ENCODE measurements at places on chromosomes 3 and 15.
A peak's percentile ranks its signal among the peaks of the same experiment; 100 is the strongest.

DNA sequence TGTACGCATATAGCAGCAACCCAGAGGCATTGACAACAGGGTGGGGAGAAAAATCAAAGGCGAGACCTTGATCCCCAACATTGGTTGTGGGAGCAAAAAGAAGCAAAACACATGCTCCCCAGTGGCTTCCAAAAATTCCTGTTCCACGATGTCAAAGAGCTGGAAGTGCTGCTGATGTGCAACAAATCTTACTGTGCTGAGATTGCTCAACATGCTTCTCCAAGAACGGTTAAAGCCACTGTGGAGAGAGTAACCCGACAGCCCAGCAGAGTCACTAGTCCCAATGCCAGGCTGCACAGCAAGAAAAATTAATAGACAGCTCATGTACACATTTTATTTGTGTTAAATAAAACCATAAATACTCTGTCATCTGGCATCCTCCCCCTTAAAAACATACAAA lies 179.9 kb upstream of the PFN2 start:
- DNase-seq = peak; percentile 16

DNA sequence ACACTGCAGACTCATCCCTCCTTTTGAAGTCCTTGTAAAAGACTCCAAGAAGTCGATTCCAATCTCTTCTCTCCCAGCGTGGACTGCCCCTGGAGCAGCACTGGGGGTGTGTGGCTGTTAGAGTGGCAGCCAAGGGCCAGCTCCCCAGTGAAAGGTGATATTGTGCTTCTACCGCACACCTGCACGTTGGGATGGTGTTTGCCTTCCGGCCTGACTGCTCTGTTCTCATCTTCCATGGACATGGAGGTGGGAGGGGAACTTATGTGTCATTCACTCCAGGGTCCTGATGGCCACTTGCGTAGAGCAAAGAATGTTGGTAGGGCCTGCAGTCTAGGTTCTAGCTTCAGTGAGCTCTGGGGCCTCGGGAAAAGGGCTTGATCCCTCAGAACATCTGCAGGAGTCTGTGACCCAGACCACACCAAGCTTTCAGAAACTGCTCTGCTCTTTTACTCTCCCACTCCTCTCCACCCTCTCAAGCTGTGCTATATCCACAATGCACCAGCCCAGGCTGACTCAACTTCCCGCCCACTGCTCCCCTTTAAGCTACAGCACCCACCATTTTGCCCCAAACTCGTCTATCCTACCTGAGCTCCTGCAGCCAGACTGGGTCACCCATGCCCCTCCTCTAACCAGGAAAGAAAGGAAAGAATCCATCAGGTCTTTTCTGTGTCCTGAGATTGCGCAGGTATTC lies 31.3 kb downstream of the LIPC start:
- no peak for DNase-seq

- peak; percentile 6 for DNase-seq
Observed at GRCh38 chr3:169847896-169848295, 21.8 kb downstream of the LRRC31 start.

DNA sequence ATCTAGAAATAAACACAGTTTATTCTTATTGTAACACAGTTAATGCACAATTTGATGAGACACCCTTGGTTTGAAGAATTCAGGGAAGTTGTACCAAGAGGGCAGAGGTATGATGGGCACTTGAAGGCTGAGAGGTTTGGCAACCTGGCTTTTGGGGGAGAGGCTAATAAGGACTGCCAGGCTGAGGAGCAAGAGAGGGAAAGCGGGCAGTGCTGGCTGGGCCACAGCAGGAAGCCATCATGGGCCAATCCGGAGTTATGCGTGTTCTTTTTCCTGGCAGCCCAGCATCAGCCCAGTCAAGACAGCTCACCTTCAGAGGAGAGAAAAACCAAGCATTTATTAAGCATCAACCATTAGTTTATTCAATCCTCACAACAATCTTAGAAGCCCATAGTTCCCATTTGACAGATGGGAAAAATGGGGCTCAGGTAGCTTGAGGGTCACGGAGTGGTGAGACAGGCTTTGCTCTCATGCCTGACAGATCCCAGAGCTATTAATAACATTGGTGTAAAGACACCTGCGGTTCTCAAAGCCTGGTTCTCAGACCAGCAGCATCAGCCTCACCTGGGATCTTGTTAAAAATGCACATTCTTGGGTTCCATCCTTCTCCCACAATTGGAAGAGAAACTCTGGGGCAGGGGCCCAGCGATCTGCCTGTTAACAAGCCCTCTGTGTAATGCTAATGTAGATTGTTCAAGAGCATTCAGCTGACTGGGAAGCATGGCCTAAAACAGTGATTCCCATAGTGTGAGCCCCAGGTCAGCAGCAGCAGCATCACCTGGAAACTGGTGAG lies 183.7 kb downstream of the NTRK3 start:
- no peak for DNase-seq

DNA sequence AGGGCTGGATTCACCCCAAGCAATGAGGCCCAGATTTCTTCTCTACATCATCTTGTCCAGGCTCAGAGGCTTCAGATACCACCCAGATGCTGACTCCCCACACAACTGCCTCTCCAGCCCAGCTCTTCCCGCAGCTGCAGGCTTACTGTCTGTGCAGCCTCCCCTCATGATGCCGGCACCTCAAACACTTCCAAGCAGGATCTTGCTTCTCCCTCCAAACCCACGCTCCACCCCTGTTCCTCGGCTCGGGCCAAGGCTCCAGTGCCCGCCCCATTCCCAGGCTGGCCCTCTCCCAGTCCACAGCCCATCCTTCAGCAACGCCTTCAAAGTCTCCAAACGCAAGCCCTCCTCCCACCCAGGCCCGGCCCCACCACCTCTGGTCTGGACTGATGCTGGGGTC lies 159.2 kb upstream of the LINGO1 start:
- no peak for DNase-seq

DNA sequence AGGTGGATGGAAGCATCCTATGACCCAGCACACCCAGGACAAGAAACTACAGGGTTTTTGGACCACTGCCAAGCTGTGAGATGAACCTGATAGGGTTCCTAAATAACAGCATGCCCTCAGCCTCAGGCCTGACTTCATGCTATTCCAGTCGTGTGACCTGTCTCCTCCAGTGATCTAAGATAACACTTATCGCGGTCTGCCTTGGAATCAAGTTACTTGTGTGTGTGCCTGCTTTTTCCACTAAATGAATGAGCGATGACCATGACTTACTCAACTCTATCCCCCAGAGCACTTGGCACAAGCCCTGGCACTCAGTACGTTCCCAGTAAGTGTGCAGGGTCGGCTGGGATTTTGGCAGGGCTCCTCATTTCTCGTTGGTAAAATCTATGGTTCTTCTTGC lies 172.7 kb upstream of the TP63 start:
- peak; percentile 67 for DNase-seq

- DNase-seq = peak; percentile 100
Observed at GRCh38 chr3:58998476-58999117, 51.2 kb downstream of the CFAP20DC start.

- peak; percentile 94 for DNase-seq
Observed at GRCh38 chr3:294096-294495, 97.5 kb downstream of the CHL1 start.

DNA sequence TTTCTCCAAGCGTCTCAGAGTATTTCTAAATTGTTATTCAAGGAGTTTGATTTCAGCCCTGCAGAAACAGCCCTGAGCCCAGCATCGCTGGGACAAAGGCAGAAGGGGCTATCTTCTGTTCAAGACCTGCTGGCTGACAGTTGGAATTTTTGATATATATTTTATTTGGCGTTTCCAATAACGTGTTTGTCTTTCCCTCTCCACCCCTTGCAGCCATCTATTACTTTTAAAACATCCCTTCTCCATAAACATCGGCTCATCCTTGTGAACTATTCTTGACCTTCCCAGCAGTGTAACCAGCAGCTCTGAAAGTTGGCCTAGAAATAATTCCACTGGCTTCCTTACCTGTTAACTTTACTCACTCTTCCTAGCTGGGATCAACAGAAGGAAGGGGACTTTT lies 5.5 kb upstream of the MEIS2 start:
- DNase-seq = no peak

- no peak for DNase-seq
Observed at GRCh38 chr3:142817897-142818296, 71.0 kb downstream of the PCOLCE2 start.

GRCh38 chr3:142013326-142013980 lies 135.9 kb downstream of the TFDP2 start:
- DNase-seq = no peak

GRCh38 chr3:105771392-105771791 lies 97.4 kb downstream of the CBLB start:
- no peak for DNase-seq

GRCh38 chr15:67741308-67741707 lies 84.0 kb upstream of the SKOR1 start:
- DNase-seq = peak; percentile 40
